NCI-H446 treated with DMSO at 0.1 percent for 48 hours (cell line): ENCODE measurements at places on chromosomes 2 and 18.
A peak's percentile ranks its signal among the peaks of the same experiment; 100 is the strongest.

GRCh38 chr2:148903979-148904378, 29.0 kb downstream of the KIF5C start:
- DNase-seq: no peak

DNA sequence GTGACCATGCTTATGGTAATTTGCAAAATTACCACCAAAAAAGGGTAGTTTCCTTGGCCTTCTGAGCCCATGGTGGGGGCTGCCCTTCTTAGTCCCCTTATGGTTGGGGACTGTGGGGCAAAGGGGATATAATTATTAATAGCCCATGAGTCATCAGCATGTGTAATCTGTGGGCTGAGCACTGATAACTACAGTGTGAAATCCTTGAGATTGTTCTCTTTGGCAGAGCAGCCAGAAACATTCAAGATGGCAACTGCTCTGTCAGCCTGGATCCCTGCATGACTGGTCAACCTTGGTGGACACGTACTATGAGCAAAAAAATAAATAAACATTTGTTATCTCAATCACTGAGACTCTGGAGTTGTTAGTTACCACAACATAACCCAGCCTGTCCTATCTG, 61.3 kb downstream of the MGAT4A start:
- DNase-seq: no peak

DNA sequence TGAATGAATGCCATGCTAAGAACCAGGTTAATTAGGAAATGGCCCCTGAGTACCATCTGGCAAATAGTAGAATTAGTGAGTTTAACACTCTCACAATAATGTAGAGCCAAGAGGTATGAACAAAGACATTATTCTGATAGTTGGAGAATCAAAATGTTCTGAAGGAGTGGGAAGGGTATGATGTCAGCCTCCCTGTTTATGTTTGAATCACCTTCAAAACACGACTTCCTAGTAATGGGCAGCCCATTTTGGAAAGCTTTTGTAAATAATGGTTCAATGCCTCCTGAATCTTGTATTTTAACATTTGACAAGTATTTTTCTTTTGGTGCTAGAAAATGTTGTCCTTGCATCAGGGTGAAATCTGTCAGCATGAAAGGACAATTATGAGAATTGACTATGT, 108.3 kb downstream of the DSEL start:
- DNase-seq: no peak

GRCh38 chr2:105368759-105369408, 30.0 kb downstream of the FHL2 start:
- no peak for DNase-seq

DNA sequence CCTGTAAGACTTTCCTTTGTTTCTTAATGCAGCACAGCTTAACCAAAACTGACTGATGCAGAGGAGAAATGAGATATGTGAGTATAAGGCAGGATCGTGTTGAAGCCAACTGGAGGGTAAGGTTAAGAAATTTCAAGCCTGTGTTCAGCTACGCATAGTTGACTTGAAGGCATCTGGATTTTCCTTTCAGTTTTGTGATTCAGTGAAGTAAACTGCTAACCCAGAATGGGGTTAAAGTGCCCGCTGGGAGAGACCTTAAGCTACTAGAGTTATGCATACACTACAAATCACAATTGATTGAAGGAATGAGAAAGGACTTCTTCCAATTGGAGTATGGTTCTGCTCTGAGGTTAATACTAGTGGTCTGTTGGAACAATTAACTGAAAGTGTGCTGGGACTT, 22.6 kb downstream of the THSD7B start:
- DNase-seq: no peak

DNA sequence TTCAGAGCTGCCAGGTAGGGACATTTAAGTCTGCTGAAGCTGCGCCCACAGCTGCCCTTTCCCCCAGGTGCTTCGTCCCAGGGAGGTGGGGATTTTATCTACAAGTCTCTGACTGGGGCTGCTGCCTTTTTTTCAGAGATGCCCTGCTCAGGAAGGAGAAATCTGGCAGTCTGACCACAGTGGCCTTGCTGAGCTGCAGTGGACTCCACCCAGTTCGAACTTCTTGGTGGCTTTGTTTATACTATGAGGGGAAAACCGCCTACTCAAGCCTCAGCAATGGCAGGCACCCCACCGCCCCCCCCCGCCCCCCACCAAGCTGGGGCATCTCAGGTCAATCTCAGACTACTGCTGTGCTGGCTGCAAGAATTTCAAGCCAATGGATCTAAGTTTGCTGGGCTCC, 458.1 kb upstream of the RAB12 start:
- DNase-seq: no peak

GRCh38 chr2:216257089-216257488, 115.2 kb downstream of the MARCHF4 start:
- DNase-seq: no peak

- no peak for DNase-seq
Observed at GRCh38 chr2:39772812-39773152, 6.3 kb downstream of the THUMPD2 start.

DNA sequence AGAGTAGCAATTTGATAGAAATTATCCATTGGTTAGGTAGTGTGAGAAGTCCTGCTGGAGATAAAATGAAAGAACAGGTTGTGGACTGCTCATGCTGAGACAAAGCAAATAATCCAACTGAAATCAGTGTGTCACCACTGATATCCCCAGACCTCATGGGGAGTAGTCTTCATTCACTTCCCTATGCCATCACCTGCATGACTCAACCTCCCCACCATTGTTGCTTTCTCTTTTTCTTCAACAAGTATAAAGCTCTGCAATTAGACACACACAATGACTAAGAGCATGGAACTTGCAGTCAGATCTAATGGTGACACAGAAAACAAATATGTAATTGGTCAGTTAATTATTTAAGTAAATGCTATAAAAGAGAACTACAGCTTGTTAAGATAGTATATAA, 475.3 kb downstream of the RIT2 start:
- DNase-seq: no peak

DNA sequence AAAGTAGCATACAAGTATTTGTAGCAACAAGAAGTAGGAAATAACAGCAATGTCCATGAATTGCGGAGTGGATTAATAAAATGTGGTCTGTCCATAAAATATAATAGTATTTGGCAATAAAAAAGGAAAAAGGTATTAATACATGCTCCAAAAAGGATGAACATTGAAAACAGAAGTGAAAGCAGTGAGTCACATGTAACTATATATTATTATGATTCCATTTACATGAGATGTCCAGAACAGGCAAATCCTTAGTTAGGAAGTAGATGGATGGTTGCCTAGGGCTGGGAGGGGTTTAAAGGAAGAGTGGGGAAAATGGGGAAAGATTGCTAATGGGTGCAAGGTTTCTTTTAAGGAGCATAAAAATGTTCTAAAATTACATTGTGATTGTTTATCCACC, 44.5 kb downstream of the CCDC74A start:
- DNase-seq: no peak

DNA sequence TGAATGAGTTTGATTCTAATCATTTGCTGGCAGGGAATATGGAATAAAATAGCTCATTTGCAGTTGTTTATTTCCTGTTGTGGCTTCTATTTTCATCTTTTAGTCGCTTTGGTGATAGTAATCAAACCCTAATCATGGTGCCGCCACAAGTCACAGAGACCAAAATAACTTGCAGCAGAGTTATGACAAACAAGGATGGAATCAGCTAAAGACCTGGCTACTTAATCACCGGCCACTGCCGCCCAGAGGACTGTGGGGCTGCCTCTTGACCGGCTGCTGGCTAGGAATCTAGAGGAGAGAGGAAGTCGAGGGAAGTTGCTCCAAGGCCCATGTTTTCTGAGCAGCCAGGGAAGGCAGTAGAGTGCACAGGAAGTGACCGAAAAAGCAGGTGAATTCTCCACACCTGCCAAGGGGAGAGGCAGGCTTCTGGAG, 5.1 kb upstream of the SMAD7 start:
- no peak for DNase-seq

DNA sequence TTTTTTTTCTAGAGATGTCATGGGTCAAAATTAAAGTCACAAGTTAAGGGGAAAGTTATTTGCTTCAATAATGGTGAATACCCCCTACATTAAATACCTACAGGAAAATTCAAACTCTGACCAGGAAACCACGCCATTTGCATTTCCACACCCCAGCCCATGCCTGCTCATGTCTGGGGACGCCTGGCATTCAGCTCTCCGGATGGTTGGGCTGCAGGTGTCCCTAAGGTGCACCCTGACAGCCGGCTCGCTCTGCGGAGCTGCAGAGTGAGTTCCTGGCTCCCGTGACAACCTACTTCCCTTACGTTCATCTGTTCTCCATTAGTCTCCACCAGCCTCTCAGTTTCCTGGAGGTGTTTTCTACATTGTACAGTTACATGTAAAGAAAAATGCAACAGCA, 122.7 kb upstream of the RIOK3 start:
- DNase-seq: no peak

- DNase-seq: no peak
Observed at GRCh38 chr2:217621391-217621801, 381.4 kb downstream of the TNS1 start.

- DNase-seq: no peak
Observed at GRCh38 chr18:34038086-34038485, 186.6 kb downstream of the NOL4 start.

DNA sequence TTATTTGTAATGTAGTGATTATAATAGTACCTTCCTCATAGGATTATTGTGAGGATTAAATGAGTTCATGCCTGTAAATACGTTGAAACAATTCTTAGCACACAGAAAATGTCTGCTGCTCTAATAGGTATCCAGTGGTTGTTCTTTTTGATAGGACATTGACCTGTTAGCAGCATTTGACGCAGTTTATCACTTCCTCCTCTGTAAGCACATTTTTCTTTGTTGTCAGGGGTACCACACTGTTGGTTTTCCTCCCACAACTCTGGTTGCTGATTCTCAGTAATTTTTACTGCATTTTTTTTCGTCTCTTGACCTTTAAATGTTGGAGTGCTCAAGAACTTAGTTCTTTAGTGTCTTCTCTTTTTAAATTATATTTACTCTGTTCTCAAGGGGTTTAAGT, 15.4 kb downstream of the PPM1B start:
- DNase-seq: no peak

DNA sequence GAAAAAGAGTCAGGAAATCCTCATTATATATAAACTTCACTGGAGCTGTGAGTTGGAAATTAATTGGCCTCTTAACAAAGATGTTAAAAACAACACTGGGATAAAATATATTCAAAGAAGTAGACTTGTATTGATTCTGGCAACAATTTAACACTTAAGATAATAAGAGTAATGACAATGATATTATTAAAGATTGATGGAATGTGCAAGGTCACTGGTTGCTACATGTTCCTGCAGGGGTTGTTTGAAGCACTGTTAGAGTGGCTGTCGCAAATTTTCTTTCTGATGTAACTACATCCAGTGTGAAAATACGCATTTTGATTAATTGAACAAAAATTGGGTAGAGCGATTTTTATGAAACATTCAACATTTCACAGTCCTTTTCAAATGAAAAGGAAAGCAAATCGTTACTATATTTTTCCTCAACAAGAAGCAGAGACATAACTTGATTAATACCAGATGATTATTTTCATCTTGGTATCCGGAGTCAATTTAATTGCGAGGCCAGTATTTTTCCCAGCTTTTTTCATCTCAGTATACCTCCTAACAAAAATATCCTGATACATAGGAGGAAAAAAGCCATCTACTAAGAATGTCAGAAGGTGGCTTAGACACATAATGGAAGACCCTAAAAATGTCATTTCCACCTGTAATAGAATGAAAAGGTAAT, 6.1 kb downstream of the PTGR3 start:
- DNase-seq: no peak

DNA sequence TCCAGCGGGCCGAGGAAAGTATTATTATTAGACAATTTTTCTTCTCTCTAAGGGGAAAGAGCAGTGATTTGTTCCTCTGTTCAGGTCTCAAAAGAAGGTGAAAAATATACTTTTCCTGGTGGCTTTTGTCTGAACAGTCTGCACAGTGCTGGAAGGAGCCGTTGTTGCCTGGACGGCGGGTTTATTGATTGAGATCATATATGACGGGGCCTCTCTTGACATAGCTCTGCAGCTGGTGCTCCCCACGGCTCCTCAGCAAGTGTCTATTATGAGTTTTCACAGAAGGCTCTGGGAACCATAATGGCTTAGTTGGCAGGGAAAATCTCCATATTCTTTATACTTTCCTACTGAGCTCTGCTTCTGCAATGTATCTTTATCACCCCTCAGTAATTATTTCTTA, 42.9 kb downstream of the FSHR start:
- no peak for DNase-seq

DNA sequence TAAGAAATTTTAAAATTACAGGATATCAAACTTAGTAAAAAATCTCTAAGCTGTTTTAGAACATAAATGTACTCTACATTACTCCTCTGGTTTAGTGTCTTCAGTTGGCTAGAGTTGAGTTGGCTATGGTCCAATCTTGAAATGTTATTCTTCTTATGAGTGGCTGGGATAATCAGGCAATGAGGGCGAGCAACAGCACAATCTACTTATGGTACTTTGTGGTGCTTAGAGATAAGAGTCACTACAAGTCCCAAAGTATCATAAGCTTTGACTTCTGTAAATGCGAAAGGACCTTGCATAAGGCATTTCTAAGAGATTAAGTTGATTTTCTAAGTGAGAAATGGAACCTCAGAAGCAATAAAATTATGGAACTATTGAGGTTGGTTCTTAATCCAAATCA, 361.7 kb downstream of the GPD2 start:
- DNase-seq: no peak

- DNase-seq: no peak
Observed at GRCh38 chr2:23926290-23926749, 603 bp downstream of the ATAD2B start.

DNA sequence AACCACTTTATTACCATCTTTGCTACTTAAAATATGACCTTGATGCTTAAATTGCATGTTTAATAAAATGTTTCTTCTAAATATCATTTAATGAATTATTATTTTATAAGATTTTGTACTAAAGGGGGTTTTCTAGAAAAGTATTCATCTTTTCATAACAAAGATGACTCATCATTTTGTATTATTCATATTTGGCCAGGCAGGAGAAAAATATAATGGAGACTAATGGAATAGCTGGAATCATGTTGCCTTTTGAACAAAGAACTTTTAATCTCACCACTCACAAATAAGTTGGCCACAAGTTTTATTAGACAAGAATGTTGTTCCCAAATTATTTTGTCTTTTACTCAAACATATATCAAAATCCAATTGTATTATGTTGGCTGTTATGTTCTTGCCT, 882.4 kb downstream of the DSC3 start:
- DNase-seq: no peak

- DNase-seq: no peak
Observed at GRCh38 chr2:158484892-158485556, 28.3 kb downstream of the PKP4 start.

- DNase-seq: no peak
Observed at GRCh38 chr2:241064008-241064801, 37.9 kb downstream of the MTERF4 start.

DNA sequence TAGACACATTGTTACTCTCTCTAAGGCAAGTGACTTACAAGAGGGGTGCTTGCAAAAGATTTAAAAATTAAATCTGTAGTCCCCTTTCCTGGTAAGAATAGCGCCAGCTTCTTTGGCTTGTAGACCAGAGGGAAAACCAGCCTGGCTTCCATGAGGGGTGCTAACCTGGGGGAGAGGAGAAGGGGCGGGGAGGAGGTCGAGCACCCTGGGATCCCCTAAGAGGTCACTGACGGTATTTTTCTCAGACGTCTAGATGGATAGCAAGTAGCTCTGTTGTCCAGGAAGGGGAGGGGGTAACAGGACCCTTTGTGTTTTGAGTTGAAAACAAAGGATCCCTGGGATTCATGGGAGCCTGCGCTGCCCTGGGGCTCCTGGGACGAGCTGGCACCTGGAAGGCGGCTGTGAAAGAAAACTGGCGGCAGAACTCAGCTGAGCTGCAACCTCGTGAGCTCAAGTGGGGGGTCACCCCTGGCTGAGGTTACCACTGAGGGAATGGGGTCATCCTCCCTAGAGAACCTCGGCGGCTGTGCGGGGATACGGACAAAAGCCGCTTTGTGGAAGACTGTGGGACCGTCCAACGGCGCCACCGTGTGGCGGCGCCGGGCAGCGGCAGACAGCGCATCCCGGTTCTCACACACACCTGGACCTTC, 37.8 kb upstream of the MRPL19 start:
- peak; percentile 19 for DNase-seq
